Osteoblast (primary cell): ENCODE measurements at places on chromosomes 7 and 10.

DNA sequence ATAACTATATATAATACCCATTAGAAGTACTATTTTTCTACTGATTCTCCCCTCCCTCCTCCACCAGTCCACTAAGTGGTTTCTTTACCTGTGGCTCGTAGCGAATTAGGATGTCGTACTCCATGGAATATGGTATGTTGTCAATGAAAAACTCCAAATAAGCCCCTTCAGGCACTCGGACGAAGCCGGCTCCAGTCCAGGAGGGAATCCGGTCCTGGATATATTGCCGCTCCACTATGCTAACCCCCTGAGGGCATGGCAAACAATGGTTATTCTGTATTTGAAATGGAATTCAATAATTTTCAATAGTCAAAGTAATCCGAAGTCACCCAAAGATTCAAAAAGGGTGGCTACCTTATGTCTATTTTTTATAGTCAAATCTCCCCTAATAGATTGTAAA lies 40.1 kb downstream of the LAMB1 start:
- DNase-seq = no peak

GRCh38 chr7:20865684-20866083 lies 79.0 kb upstream of the SP8 start:
- DNase-seq = no peak

GRCh38 chr7:34036051-34036920 lies 130.9 kb downstream of the BMPER start:
- no peak for DNase-seq

- no peak for DNase-seq
Observed at GRCh38 chr7:37230221-37230620, 218.4 kb downstream of the ELMO1 start.

GRCh38 chr7:7688310-7688709 lies 30.1 kb downstream of the RPA3 start:
- DNase-seq = no peak

GRCh38 chr10:34290412-34291081 lies 524.5 kb downstream of the PARD3 start:
- DNase-seq = peak; percentile 52
